ENCODE measurements at places on chromosomes 5 and 9. TPM values are rescaled to one million over a fixed set of nuclear protein-coding genes. Genes with fewer than 3 reads are reported as not detected.

Gene PRDM9
- not detected for total RNA-seq

Gene C5orf52
- total RNA-seq = not detected

Gene SLC6A3
- total RNA-seq = not detected

Gene FOXE1
- not detected for total RNA-seq

Gene CCNI2
- not detected for total RNA-seq

Gene CCL27
- total RNA-seq = not detected

Gene KCNT1
- not detected for total RNA-seq

Gene ZNF879
- total RNA-seq = 2.9 TPM

Gene FAM81B
- not detected for total RNA-seq

Gene SAPCD2
- 2.5 TPM for total RNA-seq

Gene CDH12
- total RNA-seq = not detected

Gene CDH10
- not detected for total RNA-seq

Gene AFAP1L1
- 1.5 TPM for total RNA-seq

Gene FAM169A
- 8.8 TPM for total RNA-seq

Gene ADCY2
- total RNA-seq = 0.36 TPM

Gene IL5
- total RNA-seq = not detected

Gene EIF4E1B
- total RNA-seq = not detected

Gene BTNL8
- total RNA-seq = not detected

Gene LMBRD2
- total RNA-seq = 11.8 TPM

Gene ZNF483
- total RNA-seq = 2.4 TPM

Gene PPP3R2
- total RNA-seq = not detected

Gene LRRC19
- total RNA-seq = not detected

Gene MOB3B
- 3.7 TPM for total RNA-seq

Gene NPDC1
- total RNA-seq = 90.8 TPM

Gene PLEKHG4B
- total RNA-seq = 1.4 TPM

Gene IL7R
- total RNA-seq = 0.50 TPM

Gene ADRB2
- total RNA-seq = 0.54 TPM

Gene IGFBPL1
- 2.8 TPM for total RNA-seq

Gene MEIKIN
- total RNA-seq = not detected

Gene IRX1
- total RNA-seq = 2.9 TPM

Gene GGTA1
- 0.46 TPM for total RNA-seq

Gene PCDHGA5
- total RNA-seq = 0.15 TPM

Gene GPR151
- not detected for total RNA-seq

Gene GAS1
- 70.0 TPM for total RNA-seq

Gene COL15A1
- 7.1 TPM for total RNA-seq

Gene PMPCA
- 64.8 TPM for total RNA-seq

Gene SPINK5
- 2.0 TPM for total RNA-seq

Gene SLC4A9
- total RNA-seq = not detected

Gene NUP188
- 38.2 TPM for total RNA-seq

Gene LRRC70
- total RNA-seq = 0.20 TPM

Gene TICAM2
- 4.0 TPM for total RNA-seq

Gene IL9
- total RNA-seq = not detected

Gene FAT2
- 2.2 TPM for total RNA-seq

Gene MCTP1
- total RNA-seq = 1.4 TPM

Gene SLC22A4
- total RNA-seq = 5.4 TPM

Gene TRIO
- 217 TPM for total RNA-seq

Gene JMY
- total RNA-seq = 16.9 TPM

Gene SET
- total RNA-seq = 266 TPM

Gene SSNA1
- total RNA-seq = 54.5 TPM

Gene FOXI1
- not detected for total RNA-seq

Gene GLT6D1
- not detected for total RNA-seq

Gene TPPP
- 0.07 TPM for total RNA-seq

Gene KCTD16
- total RNA-seq = 1.5 TPM

Gene HAVCR1
- total RNA-seq = not detected

Gene MYOZ3
- 3.3 TPM for total RNA-seq
